ENCODE measurements at places on chromosomes 3 and 15.

DNA sequence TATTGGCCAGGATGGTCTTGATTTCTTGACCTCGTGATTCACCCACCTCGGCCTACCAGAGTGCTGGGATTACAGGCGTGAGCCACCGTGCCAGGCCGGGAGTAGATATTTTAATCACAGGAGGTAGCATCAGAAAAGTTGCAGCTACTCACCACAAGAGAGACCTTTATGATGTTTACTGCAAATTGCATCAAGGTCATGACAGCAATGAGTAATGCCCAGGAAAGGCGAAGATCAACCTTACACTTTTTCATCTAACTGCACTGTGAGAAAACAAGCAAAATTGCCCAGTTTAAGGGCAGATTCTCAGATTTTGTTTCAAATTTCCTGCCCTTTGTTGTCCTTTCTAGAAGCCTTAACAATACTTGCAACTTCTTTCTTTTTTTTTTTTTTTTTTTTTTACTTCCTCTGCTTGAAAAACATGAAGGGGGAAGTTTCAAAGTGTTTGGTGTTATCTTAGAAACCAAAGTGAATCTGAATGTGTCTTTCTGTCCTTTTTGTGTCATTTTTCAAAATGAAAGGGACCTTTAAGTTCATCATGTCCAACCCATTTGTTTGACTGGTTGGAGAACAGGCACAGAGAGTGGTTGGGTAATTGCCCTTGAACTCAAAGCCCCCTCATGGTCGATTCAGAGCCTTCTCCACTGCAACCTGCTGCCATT is 25.0 kb downstream of the TGFBR2 start:
- DNase-seq: no peak

GRCh38 chr15:30827625-30828303 is 76.0 kb upstream of the FAN1 start:
- DNase-seq: no peak

DNA sequence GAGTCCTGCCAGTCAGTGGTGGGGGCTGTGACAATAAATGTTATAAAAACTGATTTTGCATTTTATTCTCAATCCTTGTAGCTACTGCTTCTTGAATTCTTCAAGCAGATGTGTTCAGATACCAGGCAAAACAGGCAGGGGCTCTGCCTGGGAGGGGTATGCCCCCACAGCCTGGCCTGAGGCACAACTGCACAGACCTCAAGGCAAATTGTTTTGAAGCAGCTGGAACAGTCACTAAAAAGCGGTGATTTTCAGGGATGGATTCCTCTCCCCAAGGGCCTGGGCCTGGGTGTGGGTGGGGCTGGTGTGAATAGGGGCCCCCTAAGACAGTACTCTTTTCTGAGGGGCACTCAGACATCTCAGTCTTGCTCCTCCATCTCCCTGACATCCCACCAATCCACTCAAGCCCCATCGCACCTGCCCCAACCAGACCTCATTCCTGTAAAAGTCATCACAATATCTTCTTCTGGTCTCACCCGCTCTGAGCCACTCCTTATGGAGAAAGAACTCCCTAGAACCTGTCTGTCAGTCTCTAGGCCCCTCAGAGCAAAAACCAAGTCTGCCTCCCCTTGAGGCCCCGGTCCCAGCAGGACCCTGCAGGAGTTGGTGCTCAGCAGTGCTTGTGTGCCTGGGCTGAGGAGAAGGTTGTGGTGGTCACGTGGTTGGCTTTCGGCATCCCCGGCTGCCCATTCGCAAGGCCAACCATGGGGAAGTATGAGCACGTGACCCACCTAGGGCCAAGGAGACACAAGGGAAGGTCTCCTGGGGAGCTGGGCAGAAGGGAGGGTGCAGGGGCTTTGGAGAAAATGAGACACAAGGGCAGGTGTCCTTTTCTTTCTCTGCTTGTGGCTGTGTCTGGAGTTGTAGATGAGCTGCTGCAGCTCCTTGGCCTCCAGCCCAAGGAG is 2.9 kb upstream of the PSTPIP1 start:
- peak; percentile 42 for DNase-seq

GRCh38 chr3:52880047-52880446 is 17.3 kb downstream of the STIMATE start:
- no peak for DNase-seq

GRCh38 chr15:67177752-67178151 is 76.7 kb downstream of the AAGAB start:
- DNase-seq: peak; percentile 34

DNA sequence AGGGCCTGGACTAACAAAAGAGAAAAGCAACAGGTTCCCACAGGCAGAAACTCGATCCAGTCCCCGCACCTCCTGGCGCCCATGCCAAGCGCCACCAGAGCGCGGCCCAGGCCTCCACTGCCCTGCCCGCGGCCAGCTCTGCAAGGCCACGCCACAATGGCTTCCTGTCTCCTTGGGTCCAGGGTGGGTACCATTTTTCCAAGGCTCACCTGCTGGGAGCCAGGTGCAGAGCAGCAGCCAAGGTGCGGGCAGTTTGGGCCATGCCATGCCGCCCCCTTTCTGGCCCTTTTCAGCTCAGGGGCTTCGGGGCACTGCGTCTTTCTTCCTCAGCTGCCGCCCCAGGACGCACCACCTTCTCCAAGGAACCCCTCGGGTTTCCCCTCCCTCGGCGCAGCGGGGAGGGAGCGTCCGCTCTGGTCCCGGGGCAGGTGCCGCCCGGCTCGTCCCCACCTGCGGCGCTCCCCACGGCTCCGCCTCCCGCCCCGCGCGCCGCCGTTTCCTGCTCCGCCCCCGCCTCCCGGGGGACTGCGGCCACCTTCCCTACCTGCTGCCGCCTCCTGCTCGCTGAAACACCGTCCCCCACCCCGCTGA is at the start of gene ILDR1:
Gene ILDR1, minus strand, starts transcription at position 437 of the 591 bp plus-strand sequence. Its CDS starts 170 bp downstream, at position 267.
- no peak for DNase-seq

DNA sequence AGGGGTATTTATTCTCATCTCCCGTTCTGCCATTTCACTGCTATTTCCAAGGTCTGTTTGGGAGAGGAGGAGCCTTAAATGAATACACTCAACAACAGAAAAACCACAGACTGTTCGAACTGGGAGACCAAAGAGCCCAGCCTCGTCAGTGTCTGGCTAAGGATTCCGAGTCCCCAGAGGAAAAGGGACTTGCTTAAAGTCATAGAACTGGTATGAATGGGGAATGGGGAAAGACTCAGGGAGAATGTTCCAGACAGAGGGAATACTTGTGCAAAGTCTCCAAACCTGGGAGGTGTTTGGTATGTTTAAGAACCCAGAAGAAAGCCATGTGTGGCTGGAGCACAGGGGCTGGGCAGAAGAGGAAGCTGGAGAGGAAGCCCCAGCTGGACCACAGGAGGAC is 46.9 kb downstream of the FAM43A start:
- no peak for DNase-seq

- no peak for DNase-seq
Measured at GRCh38 chr3:98580401-98581386, 12.7 kb downstream of the CPOX start.

- no peak for DNase-seq
Measured at GRCh38 chr15:101310508-101310907, 15.5 kb upstream of the SNRPA1 start.

Measured in right forelimb (tissue), 1 donor.